NCI-H524 treated with DMSO at 0.1 percent for 48 hours (cell line): ENCODE measurements at places on chromosomes 1 and 21.

DNA sequence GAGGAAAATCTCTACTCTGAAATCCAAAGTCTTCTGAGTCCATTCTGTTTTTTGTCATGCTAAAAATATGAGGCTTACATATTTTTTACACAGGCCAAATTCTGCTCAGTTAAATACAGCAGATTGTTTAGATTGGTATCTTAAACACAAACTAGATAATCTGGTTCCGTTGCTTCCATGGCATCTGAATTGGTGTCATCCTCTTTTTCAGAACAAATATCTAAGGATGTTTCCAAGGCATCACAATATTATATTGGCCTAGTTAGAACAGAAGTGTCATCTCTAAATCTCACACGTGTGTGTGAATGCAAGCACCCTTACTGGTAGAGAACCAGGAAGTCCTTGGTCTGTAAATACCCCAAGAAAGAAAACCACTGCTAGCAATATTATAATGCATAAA is 151.2 kb downstream of the NRIP1 start:
- DNase-seq, result no peak

GRCh38 chr1:22557341-22557950 is 5.8 kb upstream of the EPHA8 start:
- no peak for DNase-seq

- DNase-seq, result peak; percentile 32
Observed at GRCh38 chr1:101820071-101820470, 176.7 kb downstream of the OLFM3 start.

GRCh38 chr1:219991511-219991810 is 54.8 kb downstream of the EPRS1 start:
- DNase-seq, result no peak

DNA sequence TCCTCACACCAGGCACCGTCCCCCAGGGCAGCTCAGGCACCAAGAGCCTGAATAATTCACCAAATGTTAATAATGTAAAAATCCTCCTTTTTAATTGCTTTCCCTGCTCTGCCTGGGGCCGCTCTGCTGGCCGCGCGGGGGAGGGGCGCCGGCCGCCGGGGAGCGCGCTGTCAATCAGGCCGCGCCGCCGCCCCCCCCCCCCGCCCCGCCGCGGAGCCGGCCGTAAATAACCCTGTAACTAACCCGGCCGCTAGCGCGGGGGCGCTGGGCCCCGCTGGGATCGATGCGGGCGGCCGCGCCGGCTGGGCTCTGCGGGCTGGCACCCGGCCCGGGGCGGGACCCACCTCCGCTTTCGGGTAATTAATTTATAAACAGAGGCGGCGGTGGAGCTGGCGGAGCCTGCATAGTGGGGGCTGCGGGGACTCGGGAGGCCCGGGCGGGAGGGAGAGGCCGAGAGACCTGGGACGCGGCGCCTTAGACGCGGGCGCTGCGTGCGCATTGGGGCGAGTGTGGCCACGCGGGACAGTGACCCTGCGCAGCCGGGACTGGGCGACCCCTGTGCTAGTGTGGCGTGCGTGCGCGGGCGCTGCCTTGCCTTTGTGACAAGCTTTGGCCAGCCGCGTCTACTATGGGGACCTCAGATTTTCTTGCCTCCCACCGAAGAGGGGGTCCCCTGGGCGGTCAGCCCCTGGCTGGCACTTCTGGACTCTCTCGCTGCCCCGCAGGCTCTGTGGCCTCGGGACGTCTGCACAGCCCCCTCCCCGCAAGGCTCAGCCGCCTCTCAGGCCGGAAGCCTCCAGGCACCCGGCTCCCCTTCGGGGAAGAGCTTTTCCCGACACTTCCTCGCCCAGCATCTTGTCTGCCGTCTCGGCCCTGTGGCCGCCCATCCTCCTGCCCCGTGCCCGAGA is 16.6 kb downstream of the SAMD11 start:
- no peak for DNase-seq

GRCh38 chr1:4733446-4734177 is 79.2 kb downstream of the AJAP1 start:
- DNase-seq, result no peak

GRCh38 chr1:20552728-20553445 is 514 bp downstream of the FAM43B start:
- DNase-seq, result no peak

DNA sequence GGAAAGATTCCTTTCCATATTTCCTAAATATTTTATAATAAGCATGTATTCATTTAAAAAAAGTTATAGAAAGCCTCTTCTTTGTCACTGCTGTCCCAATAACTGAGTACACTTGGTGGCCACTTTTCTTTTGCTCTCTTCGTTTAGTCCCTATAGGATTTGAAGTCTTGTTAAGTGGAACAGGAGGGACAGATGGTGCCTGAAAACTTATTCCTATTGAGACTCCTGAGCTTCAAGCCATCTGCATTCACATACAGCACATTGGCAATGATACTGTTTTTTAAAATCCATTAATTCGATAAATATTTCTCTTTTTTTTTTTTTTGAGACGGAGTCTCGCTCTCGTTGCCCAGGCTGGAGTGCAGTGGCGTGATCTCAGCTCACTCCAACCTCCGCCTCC is 2.0 kb upstream of the ZBTB40 start:
- DNase-seq, result peak; percentile 55

- no peak for DNase-seq
Observed at GRCh38 chr1:16338961-16339360, 13.3 kb downstream of the FBXO42 start.

- DNase-seq, result no peak
Observed at GRCh38 chr21:44853601-44854390, 19.7 kb downstream of the PTTG1IP start.

GRCh38 chr1:228302086-228302485 is 94.2 kb downstream of the OBSCN start:
- DNase-seq, result no peak

GRCh38 chr1:158331106-158331425 is 265 bp downstream of the CD1B start:
- DNase-seq, result no peak

DNA sequence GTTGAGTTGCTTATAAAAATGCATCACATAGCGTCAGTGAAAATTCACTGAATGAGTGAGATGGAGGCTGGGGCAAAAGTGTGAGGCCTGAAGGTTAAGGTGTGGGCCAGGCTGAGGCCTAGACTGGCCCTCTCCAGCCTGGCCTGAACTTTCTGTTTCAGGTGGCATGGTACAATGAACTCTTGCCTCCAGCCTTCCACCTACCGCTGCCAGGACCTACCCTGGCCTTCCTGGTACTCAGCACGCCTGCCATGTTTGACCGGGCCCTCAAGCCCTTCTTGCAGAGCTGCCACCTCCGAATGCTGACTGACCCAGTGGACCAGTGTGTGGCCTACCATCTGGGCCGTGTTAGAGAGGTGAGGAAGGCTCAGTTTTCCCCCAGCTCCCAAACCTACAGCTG is 7.1 kb downstream of the MMACHC start:
- DNase-seq, result no peak

- DNase-seq, result no peak
Observed at GRCh38 chr21:46092026-46092764, 5.7 kb upstream of the COL6A2 start.

DNA sequence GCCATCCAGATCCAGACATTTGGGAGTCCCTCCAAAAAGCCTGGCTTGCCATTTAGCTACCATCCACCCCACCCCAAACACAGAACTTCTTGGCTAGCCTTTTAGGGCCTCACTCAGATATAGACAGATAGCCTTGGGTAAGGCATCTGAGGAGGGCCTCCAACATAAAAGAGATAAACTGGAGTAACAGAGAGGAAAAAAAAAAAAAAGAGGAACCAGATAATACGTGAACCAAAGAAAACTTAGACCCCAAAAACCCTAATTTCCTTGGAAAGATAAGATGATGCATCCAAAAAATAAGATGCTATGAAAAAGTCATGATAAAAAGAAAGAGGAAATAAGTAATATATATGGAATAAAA is 19.8 kb upstream of the LSS start:
- no peak for DNase-seq

DNA sequence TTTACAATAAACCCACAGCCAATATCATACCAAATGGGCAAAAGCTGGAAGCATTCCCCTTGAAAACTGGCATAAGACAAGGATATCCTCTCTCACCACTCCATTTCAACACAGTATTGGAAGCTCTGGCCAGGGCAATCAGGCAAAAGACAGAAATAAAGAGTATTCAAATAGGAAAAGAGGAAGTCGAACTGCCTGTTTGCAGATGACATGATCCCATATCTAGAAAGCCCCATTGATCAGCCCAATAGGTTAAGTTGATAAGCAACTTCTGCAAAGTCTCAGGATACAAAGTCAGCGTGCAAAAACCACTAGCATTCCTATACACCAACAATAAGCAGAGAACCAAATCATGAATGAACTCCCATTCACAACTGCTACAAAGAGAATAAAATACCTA is 235.5 kb downstream of the DPYD start:
- DNase-seq, result no peak

DNA sequence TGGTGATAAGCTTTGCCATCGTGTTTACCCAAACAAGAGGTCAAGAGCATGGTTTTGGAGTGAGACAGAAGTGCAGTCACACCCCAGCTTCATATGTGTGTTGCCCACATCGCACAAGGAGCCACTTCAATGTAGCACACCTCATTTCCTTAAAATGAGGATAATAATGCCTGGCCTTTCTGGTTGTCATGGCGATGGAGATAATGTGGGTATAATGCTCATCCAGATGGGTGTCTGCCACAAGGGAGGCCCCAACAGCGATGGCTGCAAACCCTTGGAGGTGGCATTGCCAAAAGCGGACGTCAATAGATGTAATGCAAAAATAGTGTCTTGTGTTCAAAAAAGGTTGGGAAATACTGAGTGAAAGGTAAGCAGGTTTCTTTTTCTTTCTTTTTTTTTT is 83.1 kb upstream of the AJAP1 start:
- DNase-seq, result no peak

DNA sequence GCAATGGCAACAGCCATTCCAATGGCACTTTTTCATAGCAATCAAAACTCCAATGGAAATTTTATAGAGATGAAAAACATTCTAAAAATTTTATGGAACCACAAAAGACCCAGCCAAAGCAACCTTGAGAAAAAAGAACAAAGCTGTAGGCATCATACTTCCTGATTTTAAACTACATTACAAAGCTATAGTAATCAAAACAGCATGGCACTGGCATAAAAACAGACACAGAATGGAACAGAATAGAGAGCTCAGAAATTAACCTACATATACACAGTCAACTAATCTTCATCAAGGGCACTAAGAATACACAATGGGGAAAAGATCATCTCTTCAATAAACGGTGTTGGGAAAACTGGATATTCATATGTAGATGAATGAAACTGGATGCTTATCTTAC is 401.5 kb downstream of the NPHP4 start:
- no peak for DNase-seq

DNA sequence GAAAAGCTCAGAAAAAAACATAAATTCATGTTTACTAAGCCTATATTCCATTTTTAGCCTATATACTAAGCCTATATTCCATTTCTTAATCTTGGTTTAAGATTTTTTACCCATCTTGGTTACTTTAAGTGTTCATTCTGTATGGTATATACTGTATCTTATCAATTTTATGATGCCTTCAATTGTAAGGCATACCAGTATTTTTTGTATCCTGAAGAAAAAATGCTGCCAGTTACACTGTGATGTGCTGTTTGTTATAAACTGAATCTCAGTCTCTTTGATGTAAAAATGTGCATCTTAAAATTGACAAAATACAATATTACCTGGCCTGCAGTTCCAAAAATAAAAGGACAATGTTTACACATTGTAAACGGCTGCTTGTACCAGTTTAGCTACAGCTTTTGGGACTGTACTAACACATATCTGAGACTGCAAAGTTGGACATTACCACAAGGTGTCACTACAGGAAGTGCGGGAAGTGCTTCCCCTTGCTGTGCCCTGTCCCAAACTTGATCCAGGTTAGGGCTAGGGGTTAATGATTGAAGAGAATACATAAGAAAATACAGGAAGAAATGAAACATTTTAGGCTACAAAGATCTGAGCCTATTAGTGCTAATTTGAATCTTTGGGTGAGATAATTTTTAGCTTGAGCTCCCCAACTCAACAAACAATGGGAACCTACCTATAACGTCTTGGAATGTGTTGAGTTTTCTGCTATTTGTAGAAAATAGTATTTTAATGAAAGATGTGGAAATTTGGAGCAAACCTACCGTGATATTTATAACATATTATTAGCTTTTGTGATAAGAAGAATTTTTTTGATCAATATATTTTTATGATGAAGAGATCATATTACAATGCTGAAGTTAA is 108.9 kb downstream of the LBR start:
- no peak for DNase-seq

DNA sequence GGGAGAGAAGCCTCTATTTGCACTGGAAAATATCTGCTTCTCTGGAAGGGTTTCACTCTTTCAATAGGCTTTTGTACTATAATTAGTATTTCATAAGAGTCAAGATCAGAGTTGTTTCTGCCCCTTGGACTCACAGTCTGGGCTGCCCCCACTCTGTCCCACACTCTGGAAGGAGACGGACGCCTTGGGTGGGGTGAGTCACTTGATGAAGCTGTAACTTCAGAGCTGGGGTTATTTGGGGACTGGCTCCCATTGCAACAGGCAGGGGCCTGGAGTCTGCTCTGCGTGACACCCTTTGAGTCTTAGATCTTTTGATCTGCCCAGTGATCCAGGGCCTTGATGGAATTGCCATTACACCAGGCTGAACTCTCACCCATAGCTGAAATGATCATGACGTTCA is 4.0 kb upstream of the KCNA10 start:
- DNase-seq, result no peak

GRCh38 chr1:4106731-4107130 is 206.7 kb upstream of the C1orf174 start:
- DNase-seq, result no peak
